Activated CD4-positive, alpha-beta T cell treated with anti-CD3 and anti-CD28 coated beads, Interleukin-10, Interleukin-2, amounts not matched to agents 100 ng/mL and 50 ng/mL, durations not matched to agents 16 hours and 8 hours (primary cell): ENCODE measurements at places on chromosomes 5 and 9.
A peak's percentile ranks its signal among the peaks of the same experiment; 100 is the strongest.

DNA sequence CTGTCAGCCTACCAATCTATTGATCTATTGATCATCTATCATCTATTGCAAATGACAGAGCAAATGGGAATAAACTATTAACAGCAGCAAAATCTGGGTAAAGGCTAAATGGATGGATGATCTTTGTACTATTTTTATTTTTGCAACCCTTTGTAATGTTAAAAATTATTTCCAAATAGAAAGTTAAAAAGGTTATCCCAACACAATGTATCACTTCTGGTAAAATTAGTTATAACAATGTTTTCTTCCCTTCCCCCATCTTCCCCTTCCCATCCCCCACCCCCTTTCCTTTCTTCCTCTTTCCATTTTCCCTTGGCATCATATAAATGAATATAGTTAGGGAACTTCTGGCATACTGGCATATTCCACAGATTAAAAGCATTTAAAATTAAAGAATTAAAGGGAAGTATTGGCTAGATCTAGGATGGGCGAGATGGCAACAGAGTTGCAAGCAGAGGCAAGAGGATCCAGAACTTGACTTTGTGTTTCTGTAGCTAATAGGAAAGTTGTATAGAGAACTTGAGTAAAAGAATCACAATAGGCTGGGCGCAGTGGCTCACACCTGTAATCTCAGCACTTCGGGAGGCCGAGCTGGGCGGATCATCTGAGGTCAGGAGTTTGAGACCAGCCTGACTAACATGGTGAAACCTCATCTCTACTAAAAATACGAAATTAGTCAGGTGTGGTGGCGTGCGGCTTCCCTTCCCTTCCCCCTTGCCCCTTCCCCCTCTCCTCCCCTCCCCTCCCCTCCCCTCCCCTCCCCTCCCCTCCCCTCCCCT lies 66.6 kb upstream of the TAF11L2 start:
- DNase-seq = no peak

- DNase-seq = no peak
These were observed 35.8 kb upstream of the CMYA5 start for GRCh38 chr5:79653843-79654242.

DNA sequence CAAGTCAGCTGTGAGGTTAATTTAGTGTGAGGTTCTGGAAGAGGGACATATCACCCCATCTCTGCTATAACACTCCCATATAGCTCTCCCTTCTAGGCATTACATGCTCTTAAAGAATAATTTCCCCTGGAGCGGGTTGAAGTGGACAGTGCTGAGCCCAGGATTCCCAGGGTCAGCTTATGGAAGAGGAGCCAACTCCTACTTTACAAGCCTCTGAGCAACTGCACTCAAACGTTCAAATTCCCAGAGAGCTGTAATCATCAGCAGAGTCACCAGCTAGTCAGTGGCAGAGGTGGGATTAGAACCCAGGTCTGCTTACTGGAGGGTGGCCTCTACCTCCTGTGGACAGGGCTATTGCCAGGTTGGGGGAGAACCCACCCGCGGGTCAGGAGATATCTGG lies 1.4 kb downstream of the NEURL1B start:
- no peak for DNase-seq

DNA sequence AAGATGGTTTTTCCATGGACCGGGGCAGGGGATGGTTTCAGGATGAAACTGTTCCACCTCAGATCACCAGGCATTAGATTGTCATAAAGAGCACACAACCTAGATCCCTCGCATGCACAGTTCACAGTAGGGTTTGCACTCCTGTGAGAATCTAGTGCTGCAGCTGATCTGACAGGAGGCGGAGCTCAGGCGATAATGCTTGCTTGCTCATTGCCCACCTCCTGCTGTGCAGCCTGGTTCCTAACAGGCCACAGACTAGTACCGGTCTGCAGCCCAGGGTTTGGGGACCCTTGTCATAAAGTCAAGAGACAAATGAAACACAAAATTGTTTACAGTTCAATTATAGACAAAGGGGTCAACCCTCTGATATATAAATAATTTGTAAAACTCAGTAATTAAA lies 101.7 kb downstream of the RANBP17 start:
- DNase-seq = no peak

GRCh38 chr5:123358751-123359150 lies 64.5 kb downstream of the CEP120 start:
- DNase-seq = no peak

- DNase-seq = no peak
These were observed 182.4 kb downstream of the ACTL7B start for GRCh38 chr9:108673386-108673785.

GRCh38 chr9:93451849-93452709 lies 594 bp downstream of the FAM120A start:
- peak; percentile 59 for DNase-seq

DNA sequence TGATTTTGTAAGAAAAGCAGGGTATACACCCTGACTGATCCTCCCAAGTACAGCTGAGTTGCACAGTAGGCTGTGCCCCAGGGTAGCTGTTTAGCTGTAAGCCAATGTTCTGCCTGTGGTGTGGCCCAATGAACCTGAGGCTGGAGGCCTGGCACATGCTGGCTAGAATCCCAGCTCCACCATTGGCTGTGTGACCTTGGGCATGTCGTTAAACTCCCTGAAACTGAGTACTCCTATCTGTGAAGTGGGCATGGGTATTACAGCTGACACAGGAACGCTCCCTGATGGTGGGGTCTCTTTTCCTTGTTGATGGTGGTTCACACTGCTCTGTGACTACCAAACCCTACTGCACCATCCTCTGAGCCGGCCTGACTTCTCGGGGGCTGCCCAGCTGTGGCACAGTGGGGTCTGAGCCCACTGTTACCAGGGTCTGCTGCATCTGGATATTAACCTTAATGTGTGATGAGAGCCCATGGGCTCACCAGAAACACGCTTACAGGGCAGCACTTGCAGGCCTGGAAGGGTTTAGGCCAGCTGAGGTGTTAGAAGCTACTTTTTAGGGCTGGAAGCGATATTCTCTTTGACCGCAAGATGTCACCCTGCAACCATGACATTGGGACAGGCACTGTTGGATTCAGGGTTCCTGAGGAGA lies 7.0 kb upstream of the GADD45G start:
- peak; percentile 65 for DNase-seq

DNA sequence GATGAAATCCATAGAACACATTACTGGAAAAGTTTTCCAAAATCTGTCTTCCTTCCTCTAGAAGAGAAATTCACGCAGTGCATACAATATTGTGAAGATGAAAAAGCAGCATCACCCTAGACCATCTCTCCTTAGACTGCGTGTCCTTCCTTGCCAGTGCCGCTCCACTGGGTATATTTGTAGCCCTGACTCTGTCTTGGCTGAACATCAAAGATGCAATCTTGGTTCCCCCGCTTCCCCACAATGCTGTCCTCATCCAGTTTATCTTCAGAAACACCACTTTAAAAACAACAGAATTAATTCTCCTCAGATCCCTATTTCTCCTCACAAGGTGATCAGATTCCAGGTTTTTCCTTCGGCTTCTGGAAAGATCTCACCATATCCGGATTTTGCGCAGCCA lies 53.9 kb downstream of the ROR2 start:
- DNase-seq = no peak

- DNase-seq = no peak
These were observed 83.5 kb downstream of the COL5A1 start for GRCh38 chr9:134724912-134725604.

GRCh38 chr5:176529741-176530141 lies 7.5 kb downstream of the RNF44 start:
- peak; percentile 74 for DNase-seq

- DNase-seq = no peak
These were observed 126.2 kb upstream of the PANK3 start for GRCh38 chr5:168705321-168705720.

DNA sequence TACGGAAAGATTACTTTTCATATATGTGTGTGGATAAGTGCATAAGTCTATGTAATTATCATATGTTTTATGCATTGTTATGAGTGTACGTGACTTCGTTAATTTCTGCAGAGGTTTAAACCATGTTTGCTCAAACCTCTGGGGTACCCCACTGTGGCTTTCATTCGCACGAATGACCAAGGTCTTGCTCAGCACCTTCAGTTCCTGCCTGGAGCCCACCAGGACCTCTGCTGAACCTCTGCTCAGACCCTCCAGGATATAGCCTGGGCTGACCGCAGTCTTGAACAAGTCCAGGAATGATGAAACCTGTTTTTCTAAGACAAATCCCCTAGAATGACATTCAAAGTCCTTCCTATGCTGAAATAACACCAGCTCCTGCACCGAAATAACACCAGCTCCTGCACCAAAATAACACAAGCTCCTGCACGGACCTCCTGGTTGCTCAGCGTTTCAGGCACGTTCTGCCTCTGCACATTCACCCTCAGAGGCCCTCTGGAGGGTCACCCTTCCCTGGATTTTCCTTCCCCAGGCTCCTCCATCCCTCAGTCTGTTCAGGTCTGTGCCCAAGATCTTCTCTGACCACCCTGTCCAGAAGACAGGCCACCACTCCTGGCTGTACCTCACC lies 99.7 kb upstream of the BOD1 start:
- DNase-seq = no peak

DNA sequence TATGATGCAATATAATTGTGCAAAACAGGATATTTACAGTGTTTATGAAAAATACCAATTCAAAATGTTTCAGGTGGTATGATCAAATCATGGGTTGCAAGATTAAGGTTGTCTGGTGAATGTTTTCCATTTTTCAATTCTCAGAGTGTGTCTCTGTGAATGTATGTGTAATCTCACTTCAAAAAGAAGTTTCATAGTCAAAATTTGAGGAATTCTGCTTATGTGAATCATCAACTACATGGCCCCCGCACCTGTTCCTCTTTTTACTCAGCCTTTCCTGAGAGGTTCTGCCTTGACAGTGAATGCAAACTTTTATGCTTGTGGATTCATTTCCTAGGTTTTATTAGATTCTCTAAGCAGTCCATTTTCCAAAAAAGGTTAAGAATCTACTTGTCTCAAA lies 32.1 kb downstream of the KCTD16 start:
- no peak for DNase-seq

DNA sequence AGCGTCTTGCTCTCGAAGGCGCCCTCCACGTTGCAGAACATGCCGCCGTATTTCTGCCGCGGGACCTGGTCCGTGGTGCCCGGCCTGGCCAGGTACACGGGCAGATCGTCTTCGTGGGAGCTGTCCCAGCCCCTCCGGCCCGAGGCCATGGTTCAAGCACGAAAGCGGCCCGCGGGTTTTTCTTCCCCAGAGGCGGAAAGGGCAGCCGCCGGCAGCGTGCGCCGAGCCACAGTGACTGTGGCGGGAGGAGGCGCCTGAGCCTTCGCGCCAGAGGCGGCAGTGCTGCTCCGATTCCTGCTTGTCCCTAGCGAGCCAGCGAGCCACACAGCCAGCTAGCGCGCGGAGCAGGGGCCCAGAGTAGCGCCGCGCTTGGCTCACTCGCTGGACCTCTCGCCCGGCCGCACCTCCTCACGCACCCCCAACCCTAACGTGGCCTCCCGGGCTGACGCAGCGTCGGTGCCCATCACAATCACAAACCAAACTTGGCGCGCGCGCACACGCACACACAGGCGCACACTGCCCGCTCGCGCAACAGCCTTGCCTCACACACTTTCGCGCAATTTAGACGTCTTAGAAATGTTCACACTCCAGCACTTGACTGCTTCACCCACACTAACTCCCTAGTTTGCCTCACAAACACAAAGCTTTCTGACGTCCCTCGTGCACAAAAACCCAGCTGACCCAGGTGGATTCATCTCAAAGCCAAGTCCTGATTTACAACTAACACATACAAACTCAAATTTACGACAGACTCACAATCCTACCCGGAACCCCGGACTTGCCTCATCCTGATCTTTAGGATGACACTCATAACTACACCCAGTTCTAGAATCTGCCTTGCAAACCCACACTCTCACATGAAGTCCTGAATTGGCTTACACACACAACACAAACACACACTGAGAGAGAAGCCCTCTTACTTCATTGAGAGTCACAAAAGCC lies at the start of gene DPYSL3:
Gene DPYSL3 (minus strand): TSS at position 359 of the 942 bp plus-strand sequence. CDS start 210 bp downstream, at position 149.
- peak; percentile 16 for DNase-seq

DNA sequence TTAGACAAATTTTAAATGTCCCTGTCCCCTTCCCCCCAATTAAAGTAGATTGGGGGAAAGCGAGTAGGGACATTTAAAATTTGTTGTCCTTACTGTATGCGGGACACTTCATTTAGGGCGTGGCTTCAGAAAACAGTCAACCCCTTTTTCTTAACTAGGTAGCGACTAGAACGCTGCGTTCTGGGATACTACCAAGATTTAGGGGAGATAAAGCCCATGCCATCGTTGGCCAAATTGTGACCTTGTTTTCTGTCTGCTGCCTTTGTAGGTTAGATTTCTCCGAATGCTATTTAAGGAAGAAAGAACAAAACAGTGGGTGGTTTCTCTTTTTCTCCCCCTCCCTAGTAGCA lies 1.2 kb downstream of the CKS2 start:
- peak; percentile 41 for DNase-seq

GRCh38 chr5:109779036-109779735 lies 89.5 kb downstream of the MAN2A1 start:
- no peak for DNase-seq

DNA sequence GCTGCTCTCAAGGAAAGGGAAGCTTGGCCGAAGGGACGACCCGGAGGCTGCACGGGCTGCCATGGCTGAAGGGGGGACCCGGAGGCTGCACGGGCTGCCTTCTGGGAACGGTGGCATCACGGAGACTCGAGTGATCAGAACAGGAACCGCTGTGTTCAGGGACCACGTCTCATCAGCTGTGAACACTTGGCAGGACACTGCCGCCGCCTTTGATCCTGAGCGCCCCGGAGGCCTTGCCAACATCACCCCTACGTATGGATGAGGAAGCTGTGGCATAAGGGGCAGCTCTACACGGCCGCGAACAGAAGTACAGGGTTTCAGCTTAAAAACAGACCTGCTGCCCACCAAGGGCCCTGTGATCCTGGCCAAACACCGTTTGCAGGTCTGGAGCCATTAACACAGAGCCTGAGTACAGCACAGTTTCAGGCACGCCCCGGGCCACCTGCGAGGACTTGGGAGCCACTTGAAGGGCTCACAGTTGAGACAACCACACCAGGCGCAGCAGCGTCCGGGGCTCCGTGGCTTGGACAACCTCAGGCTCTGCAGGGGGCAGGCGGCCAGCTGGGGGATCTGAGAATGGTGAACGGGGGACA lies 23.9 kb upstream of the TERT start:
- DNase-seq = no peak

DNA sequence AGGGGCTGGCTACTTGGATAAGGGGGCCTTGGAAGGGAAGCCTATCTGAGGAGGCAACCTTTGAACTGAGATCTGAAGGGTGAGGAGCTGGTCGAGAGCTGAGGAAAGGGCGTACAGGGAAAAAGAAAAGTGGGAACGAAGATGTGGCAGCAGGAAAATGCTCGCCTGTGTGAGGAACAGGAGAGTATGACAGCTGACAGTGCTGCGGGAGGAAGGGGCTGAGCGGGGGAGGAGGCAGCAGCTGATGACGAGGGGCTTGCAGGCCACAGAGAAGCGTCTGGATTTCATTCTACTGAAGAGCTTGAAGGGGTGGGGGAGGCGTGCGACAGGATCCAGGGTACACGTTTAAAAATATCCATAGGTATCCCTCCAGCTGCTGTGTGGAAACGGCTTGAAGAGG lies 28.9 kb downstream of the SH3PXD2B start:
- no peak for DNase-seq

DNA sequence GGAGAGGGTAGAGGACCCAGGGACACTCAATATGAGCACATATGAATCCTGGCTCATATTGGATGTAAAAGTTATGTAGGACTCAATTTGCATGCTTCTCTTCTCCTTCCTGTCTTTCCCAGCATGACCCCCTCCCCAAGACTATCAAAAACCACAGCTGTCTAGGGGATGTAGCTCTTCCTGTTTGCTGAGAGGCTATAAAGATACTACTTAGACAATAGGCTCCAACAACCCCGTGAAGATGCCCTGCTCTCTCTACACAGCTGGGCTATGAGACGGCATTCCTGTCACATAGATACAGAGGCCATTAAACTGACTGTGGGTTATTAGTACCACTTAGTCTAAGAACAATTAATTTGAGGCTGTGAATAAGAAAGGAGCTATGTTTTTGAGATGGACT lies 56.5 kb upstream of the PCSK1 start:
- DNase-seq = no peak
